ENCODE measurements at places on chromosomes 12 and 14.

GRCh38 chr12:45566257-45566656 lies 163.2 kb upstream of the ARID2 start:
- DNase-seq, result no peak

DNA sequence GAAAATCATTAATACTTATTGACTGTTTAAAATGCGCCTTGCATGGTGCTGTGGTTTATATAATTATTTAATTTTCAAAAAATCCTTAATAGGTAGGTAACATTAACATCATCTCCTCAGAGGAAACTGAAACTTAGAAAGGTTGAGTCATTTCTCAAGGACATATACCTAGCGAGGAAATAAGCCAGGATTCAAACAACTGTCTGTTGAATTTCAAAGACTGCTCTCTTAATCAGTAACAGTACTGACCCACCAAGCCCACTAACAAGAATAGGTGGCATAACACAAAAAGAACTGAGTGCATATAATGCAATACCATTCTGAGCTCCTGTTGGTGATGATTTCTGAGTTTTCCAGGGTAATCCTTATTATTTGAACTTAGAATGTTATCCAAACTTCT lies 174.3 kb downstream of the SOX5 start:
- DNase-seq, result no peak

- no peak for DNase-seq
These were observed 42.8 kb downstream of the KDM2B start for GRCh38 chr12:121537814-121538698.

DNA sequence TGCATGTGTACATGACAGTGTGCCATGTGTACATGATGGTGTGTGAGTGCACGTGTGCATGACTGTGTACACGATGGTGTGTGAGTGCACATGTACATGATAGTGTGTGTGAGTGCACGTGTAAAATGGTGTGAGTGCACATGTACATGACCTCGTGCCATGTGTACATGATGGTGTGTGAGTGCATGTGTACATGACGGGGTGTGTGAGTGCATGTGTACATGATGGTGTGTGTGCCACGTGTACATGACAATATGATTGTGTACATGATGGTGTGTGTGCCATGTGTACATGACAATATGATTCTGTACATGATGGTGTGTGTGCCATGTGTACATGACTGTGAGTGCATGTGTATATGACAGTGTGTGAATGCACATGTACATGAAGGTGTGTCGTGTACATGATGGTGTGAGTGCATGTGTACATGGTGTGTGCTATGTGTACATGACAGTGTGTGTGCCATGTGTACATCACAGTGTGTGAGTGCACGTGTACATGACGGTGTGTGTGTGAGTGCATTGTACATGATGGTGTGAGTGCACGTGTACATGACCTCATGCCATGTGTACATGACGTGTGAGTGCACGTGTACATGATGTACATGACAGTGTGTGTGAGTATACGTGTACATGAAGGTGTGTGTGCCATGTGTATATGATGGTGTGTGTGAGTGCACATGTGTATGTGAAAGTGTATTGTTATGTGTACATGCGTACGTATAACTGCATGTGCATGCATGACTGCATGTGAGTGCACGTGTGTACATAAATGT lies 46.3 kb downstream of the FBRSL1 start:
- no peak for DNase-seq

DNA sequence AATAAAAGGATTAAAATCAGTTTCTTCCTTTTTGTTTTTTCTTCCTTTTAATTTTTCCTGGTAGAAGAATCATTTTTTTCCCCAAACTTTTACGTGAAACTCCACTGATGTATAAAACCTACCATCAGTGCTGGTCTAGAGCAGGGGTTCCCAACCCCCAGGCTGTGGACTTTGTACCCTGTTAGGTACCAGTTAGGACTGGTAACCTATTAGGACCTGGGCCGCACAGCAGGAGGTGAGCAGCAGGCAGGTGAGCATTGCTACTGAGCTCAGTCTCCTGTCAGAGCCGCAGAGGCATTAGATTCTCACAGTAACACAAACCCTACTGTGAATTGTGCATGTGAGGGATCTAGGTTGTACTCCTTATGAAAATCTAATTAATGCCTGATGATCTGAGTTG lies 10.1 kb downstream of the SMCO2 start:
- no peak for DNase-seq

DNA sequence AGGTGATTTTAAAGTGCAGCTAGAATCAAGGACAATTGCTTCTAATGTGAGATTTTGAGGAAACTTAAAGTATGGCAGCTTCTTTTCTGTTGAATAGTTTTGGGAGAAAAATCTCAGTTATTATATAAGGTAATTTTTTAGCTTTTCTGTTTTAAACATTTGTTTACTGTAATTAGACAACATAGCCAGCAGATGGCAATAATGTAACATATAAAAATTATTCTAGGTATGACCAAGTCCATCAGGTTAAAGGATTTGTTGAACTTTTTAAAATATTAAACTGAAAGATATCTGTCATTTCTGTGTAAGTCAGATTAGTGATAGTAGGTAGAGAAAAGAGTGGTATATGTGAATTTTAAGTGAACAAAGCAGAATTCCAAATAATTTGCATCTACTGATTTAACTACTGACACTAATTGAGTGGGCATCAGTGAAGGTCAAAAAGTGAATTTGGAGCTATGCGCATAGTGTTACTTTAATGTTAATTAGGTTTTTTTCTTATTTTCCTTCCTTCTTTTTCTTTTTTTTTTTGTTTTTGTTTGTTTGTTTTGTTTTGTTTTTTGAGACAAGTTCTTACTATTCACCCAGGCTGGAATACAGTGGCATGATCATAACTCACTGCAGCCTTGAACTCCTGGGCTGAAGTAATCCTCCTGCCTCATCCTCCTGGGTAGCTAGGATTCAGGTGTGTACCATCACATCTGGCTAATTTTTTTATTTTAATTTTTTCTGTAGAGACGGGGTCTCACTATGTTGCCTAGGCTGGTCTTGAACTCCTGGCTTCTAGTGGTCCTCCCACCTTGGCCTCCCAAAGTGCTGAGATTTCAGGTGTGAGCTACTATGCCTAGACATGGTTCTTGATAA lies 18.6 kb downstream of the PRORP start:
- no peak for DNase-seq

GRCh38 chr14:57486767-57487379 lies 6.8 kb downstream of the CCDC198 start:
- no peak for DNase-seq

GRCh38 chr12:70383886-70384285 lies 17.8 kb downstream of the KCNMB4 start:
- DNase-seq, result no peak

GRCh38 chr12:66032739-66033138 lies 97.8 kb downstream of the LLPH start:
- DNase-seq, result no peak

DNA sequence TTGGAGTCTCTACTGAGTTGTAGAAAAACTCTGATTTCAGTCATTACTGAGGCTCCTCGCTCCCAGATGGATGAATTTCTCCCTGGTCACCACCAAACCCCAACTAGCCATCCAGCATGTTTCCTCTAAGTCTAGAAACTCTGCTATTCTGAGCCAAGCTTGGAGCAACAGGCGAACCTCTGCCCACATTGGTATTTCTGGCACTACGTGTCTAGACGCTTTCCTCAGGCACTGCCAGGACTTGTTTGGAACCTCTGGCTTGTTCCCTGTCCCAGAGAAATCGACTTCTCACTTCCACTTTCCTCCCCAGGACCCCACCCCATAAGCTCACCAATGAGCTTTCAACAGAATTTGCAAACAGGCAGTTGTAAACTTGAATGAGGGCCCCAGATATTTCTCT lies 27.6 kb downstream of the WSCD2 start:
- DNase-seq, result no peak

DNA sequence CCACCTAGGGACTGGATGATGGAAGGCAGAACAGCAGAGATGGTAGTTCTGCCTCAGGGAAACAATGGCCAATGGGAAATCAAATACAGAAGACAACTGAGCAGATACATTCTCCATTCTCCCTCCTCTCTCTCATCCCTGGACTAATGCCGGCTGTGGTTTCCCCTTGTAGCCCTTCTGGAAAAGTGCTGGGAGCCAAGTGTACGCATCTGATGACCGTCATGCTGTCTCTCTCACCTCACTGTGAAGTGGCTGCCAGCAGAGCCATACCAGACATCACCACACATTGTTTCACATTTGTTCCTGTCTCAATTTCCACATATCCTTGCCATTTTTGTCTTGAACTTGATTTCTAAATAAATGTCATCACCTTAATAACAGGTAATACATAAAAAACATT lies 3.1 kb downstream of the TAS2R46 start:
- DNase-seq, result no peak

GRCh38 chr12:12176402-12176801 lies 90.4 kb downstream of the LRP6 start:
- DNase-seq, result no peak

DNA sequence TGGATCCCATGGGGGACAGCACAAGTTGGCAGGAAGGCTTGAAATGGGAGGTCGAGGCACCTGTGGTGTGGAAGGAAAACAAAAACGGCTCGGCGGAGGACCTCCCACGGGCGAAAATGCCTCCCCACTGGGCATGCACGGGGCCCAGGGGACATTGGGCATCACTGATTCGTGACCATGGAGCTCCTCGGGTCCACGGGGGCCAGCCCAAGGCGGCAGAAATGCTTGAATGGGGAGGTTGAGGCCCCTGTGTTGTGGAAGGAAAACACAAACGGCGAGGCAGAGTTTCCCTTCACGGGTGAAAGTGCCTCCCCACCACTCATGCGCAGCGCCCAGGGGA lies 376.0 kb downstream of the ALG10 start:
- peak; percentile 29 for DNase-seq

DNA sequence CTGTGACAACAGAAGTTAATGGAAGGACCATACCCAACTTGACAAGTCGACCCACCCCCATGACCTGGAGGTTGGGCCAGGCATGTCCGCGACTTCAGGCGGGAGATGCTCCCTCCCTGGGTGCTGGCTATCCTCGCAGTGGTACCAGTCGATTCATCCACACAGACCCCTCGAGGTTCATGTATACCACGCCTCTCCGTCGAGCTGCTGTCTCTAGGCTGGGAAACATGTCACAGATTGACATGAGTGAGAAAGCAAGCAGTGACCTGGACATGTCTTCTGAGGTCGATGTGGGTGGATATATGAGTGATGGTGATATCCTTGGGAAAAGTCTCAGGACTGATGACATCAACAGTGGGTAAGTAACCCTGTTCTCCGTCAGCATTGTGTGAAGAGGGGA lies 220.1 kb downstream of the NAV3 start:
- DNase-seq, result no peak

DNA sequence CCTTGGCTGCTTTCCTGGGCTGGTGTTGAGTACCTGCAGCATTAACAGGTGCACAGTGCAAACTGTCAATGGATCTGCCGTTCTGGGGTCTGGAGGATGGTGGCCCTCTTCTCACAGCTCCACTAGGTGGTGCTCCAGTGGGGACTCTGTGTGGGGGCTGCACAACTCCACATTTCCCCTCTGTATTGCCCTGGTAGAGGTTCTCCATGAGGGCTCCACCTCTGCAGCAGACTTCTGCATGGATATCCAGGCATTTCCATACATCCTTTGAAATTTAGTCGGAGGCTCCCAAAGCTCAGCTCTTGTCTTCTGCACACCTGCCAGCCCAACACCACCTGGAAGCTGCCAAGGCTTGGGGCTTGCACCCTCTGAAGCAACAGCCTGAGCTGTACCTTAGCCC lies 198.6 kb downstream of the GXYLT1 start:
- no peak for DNase-seq

DNA sequence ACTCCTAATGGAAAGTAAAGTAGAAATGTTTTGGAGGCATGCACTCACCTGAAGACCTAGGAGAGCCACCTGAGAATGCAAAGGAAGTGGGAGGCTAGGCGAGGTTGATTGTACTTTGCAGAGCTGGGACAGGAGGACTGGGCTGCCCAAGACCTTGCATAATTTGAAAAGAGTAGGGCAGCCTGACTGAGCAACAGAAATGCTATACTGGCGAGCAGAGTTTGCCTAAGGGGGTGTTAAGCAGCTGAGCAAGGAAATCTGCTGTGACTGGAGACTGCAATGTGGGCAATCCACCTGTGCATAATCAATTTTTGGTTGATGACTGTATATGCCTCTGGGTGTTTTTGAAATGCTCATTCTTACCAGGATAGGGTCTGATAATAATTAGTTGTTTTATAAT lies 834.1 kb downstream of the TRHDE start:
- peak; percentile 76 for DNase-seq

GRCh38 chr12:48823281-48823680 lies 5.0 kb downstream of the CACNB3 start:
- no peak for DNase-seq

DNA sequence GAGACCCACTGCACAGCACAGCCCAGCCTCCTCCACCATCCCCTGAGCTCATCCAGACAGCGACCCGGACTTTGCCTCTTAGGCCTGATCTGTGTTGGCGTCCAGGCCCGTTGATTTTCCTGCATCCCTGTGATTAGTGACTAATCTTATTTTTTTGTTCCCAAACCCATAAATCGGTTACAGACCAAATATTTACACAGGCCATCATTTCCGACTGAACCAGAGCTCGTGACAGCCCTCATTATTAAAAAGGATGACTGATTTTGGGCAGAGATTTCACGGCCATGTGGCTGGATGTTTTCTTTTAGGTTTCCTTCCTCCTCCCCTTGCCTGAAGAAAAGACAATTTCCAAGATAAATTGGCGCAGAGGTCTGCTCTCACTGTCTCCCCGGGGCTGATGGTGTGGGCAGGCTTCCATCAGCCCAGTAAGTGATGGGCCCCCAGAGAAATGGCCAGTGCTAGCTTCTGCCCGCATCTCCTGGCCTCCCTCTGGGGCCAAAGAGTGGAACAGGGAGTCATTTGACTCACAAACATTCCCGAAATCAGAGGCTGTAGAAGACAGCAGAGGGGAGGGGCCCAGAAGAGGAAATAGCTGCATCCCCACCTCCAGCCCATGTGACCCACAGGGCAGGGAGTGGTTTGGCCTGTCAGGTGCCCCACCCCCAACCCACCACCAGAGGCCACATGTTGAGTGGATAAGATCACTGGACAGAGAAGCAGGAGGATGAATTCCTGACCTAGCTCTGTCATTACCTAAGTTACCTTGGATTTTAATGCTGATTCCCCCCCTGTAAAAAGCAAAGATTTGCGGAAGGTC lies 283.5 kb downstream of the KSR2 start:
- peak; percentile 98 for DNase-seq

- no peak for DNase-seq
These were observed 34.7 kb upstream of the NRXN3 start for GRCh38 chr14:78135450-78135891.

- DNase-seq, result no peak
These were observed 295.2 kb downstream of the SLC16A7 start for GRCh38 chr12:59890896-59891579.

DNA sequence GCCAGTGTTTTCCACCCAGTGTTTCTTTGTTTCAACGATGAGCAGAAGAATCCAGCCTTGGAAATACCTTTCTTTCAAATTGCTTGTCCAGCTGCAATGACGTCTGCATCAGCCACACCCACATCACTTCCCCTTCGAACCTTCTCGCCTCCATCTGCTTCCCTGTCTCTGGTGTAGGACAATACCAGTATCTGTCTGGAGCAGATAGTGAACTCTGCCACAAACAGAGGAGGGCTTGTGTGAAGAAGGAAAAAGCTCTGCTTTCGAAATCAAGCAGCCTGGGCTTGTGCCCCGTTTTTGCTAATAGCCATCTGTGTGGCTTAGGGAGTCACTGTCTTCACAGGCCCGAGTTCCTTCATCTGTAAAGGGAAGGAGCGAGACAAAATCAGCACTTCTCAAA lies 415.4 kb downstream of the ZFP36L1 start:
- DNase-seq, result peak; percentile 94

GRCh38 chr12:116594325-116595038 lies 35.3 kb downstream of the MAP1LC3B2 start:
- no peak for DNase-seq
